ENCODE measurements at places on chromosomes 2 and 18. TPM values are rescaled to one million over a fixed set of nuclear protein-coding genes. Genes with fewer than 3 reads are reported as not detected.

ZNF396 gene
- total RNA-seq = 0.78 TPM

CUL3 gene
- 37.5 TPM for total RNA-seq

ESPNL gene
- 2.9 TPM for total RNA-seq

ALPP gene
- not detected for total RNA-seq

ERBB4 gene
- not detected for total RNA-seq

PRKRA gene
- 44.6 TPM for total RNA-seq

REG3A gene
- not detected for total RNA-seq

MARCHF4 gene
- 1.0 TPM for total RNA-seq

ALK gene
- total RNA-seq = not detected

All from epithelial cell of alveolus of lung (primary cell).